ENCODE measurements at places on chromosomes 11 and 22.

GRCh38 chr11:46554213-46555147 is 39.3 kb downstream of the AMBRA1 start:
- no peak for DNase-seq

DNA sequence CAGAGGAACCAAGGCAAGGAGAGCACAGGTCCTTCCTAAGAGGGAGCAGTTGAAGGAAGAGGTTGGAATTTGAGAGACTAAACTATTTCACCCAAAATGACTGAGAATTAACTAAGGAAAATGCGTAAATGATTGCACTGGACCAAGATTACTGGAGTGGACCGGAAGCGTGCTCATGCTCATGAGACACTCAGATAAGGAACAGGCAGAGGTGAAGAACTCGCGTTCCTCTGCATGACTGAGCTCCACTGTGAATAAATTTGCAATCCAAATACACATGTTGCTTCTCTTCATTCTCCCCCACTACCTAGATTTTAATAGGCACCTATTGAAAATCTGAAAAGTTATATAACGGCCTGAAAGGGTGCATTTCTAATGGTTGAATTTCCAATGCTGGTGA is 207.0 kb downstream of the KIRREL3 start:
- no peak for DNase-seq

GRCh38 chr11:90326647-90327046 is 103.8 kb upstream of the CHORDC1 start:
- no peak for DNase-seq

GRCh38 chr11:119664063-119664572 is 64.9 kb downstream of the NECTIN1 start:
- DNase-seq: no peak

DNA sequence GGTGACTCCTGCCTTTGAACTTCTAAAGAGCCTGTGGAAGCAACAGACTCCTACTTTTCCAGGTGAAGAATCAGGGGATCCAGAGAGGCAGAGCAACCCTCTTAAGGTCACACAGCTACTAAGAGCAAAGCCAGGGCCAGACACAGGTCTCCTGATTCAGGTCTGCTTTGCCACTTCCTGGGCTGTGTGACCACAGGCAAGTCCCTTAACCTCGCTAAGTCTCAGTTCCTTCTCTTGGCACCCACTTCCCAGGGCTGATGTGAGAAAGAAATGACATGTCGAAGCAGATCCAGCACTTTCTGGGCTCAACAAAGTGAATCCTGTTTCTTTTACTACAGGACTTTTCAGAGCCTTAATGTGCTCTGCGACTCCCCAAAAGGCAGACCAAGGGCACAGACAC is 30.2 kb downstream of the UQCR10 start:
- DNase-seq: no peak
